ENCODE measurements at places on chromosomes 16 and 17. TPM values are rescaled to one million over a fixed set of nuclear protein-coding genes. Genes with fewer than 3 reads are reported as not detected.

The ASB16 gene
- not detected for total RNA-seq

The HSD17B1 gene
- 0.75 TPM for total RNA-seq

The SMIM5 gene
- 0.63 TPM for total RNA-seq

The SDK2 gene
- total RNA-seq: 0.07 TPM

The COX6A2 gene
- total RNA-seq: not detected

The FHOD1 gene
- 16.4 TPM for total RNA-seq

The CACNA1G gene
- not detected for total RNA-seq

The TPSAB1 gene
- not detected for total RNA-seq

The EVI2B gene
- not detected for total RNA-seq

The GDPD1 gene
- 0.92 TPM for total RNA-seq

The CTF1 gene
- total RNA-seq: 0.87 TPM

The CACNG4 gene
- total RNA-seq: 0.29 TPM

The CSF3 gene
- not detected for total RNA-seq

The CD300E gene
- total RNA-seq: not detected

The ZPBP2 gene
- total RNA-seq: not detected

The AURKB gene
- total RNA-seq: 165 TPM

The FAM20A gene
- not detected for total RNA-seq

The GDPD3 gene
- total RNA-seq: not detected

The BTBD17 gene
- not detected for total RNA-seq

The KRTAP1-5 gene
- total RNA-seq: not detected

The CCL23 gene
- total RNA-seq: not detected

The CHST4 gene
- 1.1 TPM for total RNA-seq

The SENP3 gene
- total RNA-seq: 62.9 TPM

The PTX4 gene
- not detected for total RNA-seq

The CCDC144A gene
- total RNA-seq: 0.22 TPM

The KCTD19 gene
- total RNA-seq: 0.35 TPM

The DOC2B gene
- total RNA-seq: 18.1 TPM

The VPS9D1 gene
- total RNA-seq: 3.8 TPM

The LRRC36 gene
- 0.07 TPM for total RNA-seq

The DNAJA3 gene
- 40.6 TPM for total RNA-seq

The OR1F1 gene
- total RNA-seq: 0.52 TPM

The VTN gene
- not detected for total RNA-seq

The RNF222 gene
- 0.80 TPM for total RNA-seq

The ESRP2 gene
- total RNA-seq: 26.7 TPM

The LPO gene
- total RNA-seq: not detected

The AOC3 gene
- not detected for total RNA-seq

The FAM234A gene
- 67.3 TPM for total RNA-seq

The NDUFB10 gene
- 236 TPM for total RNA-seq

The MARCHF10 gene
- 4.8 TPM for total RNA-seq

The CDK3 gene
- total RNA-seq: 1.7 TPM

The GCGR gene
- total RNA-seq: not detected

The SLC5A10 gene
- total RNA-seq: not detected

The ABCA10 gene
- under 0.01 TPM for total RNA-seq

The TSPAN10 gene
- 0.14 TPM for total RNA-seq

The ZFPM1 gene
- total RNA-seq: 5.7 TPM

The FAM83G gene
- total RNA-seq: 19.3 TPM

The NPIPB12 gene
- 9.5 TPM for total RNA-seq

The KRT27 gene
- not detected for total RNA-seq

The PDE6G gene
- 23.5 TPM for total RNA-seq

The ALDH3A1 gene
- not detected for total RNA-seq

The AXIN1 gene
- 36.0 TPM for total RNA-seq

The SP6 gene
- total RNA-seq: 1.8 TPM

The MYH4 gene
- total RNA-seq: not detected

All from epithelial cell of proximal tubule (primary cell).